ENCODE measurements at places on chromosomes 13 and 19.

DNA sequence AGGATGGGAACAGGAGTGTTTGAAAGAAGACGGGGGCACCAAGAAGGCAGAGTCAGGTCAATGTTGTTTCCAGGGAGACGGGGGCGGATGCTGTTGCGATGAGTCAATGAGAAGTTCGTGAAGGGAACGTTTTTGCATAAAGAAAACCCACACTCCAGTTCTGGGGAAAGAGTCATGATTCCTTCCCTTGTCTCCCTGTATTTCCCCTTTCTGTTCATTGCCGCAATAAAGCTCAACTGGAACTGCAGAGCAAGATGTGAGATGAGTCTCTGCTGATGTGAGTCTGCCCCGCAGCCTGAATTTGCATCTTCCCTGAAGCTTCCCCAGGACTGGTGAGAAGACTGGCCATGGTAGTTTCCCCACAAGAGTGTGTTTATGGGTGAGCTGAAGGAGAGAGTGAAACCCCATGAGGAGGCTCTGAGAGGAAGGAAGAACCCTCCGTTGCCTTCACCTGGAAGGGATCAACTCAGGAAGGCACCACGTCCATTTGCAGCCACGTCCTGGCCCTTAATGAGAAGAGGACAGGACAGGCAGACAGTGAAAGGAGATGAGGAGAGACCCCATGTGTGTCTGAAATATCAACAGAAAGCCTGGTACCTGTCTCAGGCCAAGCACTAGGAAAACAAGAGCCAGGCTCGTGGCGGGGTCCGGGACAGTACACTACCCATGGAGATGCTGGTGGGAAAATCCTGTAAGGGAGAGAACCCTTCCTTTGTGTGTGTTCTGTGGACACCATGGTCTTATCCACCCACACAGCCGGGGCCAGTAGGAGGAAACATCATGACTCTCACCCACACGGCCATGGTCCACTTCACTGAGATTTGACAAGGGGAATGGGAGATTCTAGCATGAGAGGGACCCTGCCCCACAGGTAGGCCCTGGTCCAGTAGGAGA lies 13.7 kb downstream of the LILRA1 start:
- DNase-seq, result no peak

GRCh38 chr13:87234981-87235380 lies 436.2 kb upstream of the SLITRK5 start:
- DNase-seq, result no peak

- DNase-seq, result no peak
Measured at GRCh38 chr19:2444251-2445002, 12.3 kb downstream of the LMNB2 start.

- peak; percentile 91 for DNase-seq
Measured at GRCh38 chr13:45280751-45281634, 60.0 kb downstream of the TPT1 start.

DNA sequence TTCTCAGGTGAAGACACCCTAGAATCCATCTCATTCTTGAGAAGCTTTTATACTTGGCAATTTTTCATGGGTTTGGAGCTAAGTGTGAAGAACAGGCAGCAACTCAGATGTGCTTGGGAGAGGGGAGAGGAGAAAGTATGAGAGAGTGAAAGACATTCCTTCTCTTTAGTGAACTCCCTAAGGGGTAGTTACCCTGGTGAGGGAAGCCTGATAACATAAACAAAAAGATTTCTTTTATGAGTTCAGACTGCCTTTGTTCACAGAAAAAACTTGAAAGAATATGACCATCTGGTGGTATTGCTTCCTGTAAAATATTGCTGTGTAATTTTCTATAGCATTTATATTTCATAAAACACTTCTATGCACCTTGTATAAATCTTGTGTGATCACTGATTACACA lies at the start of gene STOML3:
STOML3 (minus strand) TSS at position 139 of the 400 bp plus-strand sequence; CDS start at position 29, 110 bp downstream.
- no peak for DNase-seq

- DNase-seq, result peak; percentile 90
Measured at GRCh38 chr13:60012488-60012887, 151.2 kb downstream of the DIAPH3 start.

GRCh38 chr19:2755448-2755705 lies 15.6 kb upstream of the SLC39A3 start:
- DNase-seq, result no peak

GRCh38 chr13:21078501-21078900 lies 17.1 kb upstream of the LATS2 start:
- no peak for DNase-seq

- DNase-seq, result no peak
Measured at GRCh38 chr19:54155694-54156093, 3.8 kb downstream of the LENG1 start.

- no peak for DNase-seq
Measured at GRCh38 chr13:112686364-112686763, 3.5 kb upstream of the ATP11A start.

DNA sequence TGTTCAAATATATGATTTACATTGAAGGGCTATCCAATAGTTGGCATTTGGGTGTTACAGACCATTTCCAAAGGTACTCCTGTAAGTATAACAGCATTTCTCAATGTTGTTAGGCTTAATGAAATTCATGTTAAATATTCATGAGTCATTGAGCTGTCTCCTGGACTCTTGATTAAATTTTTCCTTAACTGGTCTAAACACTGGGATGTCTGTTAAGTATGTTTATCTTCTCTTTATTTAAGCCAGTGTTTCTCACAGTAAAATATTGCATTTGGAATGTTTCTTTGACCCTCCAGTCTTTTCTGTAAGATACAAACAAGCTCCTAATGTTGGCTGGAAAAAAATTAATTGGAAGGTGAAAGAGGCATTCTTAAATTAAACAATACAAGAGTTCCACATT lies 402.5 kb upstream of the HTR2A start:
- no peak for DNase-seq

DNA sequence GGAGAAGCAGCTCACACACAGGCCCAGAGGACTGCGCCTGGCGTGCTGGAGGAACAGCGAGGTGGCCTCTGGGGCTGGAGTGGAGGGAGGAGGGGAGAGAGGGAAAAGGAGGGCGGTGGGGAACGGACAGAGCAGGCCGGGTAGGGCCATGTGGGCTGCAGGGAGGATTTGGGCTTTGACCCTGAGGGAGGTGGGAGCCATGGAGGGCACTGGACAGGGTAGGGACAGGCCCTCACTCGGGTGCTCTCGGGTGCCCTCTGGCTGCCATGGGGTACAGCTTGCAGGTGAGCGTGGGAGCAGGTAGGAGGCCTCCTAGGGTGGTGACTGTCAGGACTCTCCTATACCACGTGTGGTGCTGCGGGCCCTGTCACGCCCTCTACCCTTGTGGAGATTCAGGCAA lies 22.8 kb downstream of the PLIN4 start:
- peak; percentile 46 for DNase-seq

GRCh38 chr19:57648331-57649003 lies 15.5 kb downstream of the ZNF211 start:
- DNase-seq, result no peak

- no peak for DNase-seq
Measured at GRCh38 chr19:48350856-48351255, 12.9 kb downstream of the TMEM143 start.

GRCh38 chr13:107209824-107210722 lies 642.1 kb upstream of the ARGLU1 start:
- DNase-seq, result no peak

GRCh38 chr19:44692379-44692721 lies 6.6 kb upstream of the CEACAM16 start:
- DNase-seq, result no peak

GRCh38 chr19:58382997-58383603 lies 2.3 kb upstream of the ZNF837 start:
- no peak for DNase-seq

DNA sequence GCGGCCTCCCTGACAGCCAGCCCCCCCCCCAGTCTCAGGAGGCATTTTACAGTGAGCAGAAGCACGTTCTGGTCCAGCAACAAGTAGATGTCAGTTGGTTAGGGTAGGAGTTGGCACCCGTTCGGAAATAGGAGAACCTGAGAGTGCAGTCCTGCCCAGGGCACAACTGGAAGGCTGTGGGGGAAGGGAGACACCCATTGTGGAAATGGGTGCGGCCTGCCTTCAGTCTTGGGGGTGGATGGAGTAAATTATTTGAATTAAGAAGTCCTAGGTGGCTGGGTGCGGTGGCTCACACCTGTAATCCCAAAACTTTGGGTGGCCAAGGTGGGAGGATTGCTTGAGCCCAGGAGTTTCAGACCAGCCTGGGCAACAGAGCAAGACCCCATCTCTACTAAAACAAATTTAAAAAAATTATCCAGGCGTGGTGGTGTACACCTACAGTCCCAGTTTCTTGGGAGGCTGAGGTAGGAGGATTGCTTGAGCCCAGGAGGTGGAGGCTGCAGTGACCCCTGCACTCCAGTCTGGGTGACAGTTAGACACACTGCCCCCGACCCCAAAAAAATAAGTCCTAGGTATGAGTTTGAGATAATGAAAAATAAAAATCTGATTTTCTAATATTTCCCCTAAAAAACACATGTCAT lies 1.2 kb downstream of the CIRBP start:
- DNase-seq, result no peak

GRCh38 chr19:48117515-48118130 lies 7.0 kb upstream of the PLA2G4C start:
- DNase-seq, result no peak

DNA sequence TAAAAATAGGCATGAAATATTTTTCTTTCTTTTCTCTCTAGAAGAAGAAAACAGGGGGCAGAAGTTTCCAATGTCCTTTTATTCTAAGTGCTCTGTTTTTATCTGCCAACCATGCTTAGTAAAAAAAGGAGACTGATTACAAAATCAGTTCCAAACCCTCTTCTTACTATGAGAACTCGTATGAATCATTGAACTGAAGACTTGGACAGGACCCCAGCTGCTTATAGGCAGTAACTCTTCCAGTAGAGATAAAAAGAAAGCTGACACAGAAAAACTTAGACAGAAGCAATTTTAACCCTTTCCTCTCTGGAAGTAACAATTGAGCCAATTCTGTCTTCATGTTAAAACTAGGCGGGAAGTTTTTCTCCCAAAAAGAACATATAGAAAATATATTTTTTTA lies 24.5 kb upstream of the FREM2 start:
- peak; percentile 54 for DNase-seq

- no peak for DNase-seq
Measured at GRCh38 chr13:81148822-81149221, 807.9 kb upstream of the SPRY2 start.

DNA sequence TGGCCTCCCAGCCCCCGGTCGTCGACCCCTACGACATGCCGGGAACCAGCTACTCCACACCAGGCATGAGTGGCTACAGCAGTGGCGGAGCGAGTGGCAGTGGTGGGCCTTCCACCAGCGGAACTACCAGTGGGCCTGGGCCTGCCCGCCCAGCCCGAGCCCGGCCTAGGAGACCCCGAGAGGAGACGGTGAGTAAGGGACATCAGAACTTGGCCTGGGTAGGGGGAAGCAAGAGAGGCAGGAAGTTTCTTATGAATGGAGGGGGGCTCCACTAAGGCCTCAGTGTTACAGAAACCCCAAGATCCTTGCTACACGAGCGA lies 2.9 kb downstream of the FOSB start:
- no peak for DNase-seq

DNA sequence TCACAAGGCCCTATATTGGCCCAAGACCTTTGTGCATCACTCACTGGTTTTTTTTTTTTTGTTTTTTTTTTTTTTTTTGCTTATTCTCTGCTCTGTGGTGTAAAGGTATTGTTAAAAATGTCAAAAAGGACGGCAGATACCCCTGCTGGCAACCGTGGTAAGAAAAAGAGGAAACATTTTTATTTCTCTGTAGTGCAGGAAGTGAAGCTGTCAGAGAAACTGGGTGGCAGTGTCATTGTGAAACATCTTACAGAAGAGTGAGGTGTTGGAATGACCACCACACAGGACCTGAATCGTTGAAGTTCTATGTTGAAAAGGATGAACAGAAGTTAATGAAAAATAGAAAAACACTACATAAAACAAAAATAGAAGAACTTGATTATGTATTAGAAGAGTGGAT lies 346.4 kb downstream of the FGF9 start:
- no peak for DNase-seq

DNA sequence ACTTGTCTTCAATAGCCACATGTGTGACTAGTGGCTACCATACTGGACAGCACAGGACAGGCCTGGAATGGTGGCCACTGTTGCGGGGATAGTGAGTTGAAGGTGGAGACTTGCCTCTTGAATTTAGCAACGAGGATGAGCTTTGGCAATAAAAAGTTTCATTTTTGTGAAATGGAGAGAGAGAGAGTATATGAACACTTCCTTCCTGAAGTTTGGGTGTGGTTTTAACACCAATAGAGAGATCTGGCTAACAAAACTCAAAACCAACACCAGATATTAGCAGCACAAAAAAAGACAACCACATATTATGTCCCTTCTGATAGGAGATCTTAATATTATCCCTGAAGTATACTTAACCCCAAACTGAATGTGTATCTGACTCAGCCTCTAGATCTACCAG lies 6.3 kb upstream of the LRFN3 start:
- DNase-seq, result no peak

- no peak for DNase-seq
Measured at GRCh38 chr19:49335071-49335783, at the start of gene CD37. CD37 (plus strand) TSS chr19:49335406; CDS start chr19:49335541, 135 bp downstream.

GRCh38 chr19:2469102-2469914 lies 6.6 kb upstream of the GADD45B start:
- peak; percentile 86 for DNase-seq

DNA sequence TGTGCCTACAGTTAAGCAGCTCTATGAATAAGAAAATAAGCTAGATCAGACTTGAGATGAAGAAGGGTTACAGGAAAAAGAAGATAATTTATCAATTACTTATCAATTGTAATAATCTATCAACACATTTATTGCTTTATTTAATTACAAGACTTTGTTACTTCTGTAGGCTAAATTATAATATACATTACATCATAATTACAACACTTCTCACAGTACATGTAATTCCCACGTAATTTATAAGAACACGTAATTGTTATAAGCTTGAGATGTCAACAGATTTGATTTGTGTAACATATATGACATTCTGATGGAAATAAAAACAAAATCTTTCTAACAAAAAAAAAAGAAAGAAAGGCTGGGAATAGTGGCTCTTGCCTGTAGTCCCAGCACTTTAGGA lies 36.8 kb downstream of the NEK5 start:
- no peak for DNase-seq

GRCh38 chr13:45003417-45003816 lies 14.1 kb downstream of the GPALPP1 start:
- no peak for DNase-seq

GRCh38 chr19:40469011-40469410 lies 2.2 kb downstream of the SPTBN4 start:
- DNase-seq, result no peak
